GM12878 (cell line): ENCODE measurements at places on chromosomes 7 and 10. TPM values are rescaled to one million over a fixed set of nuclear protein-coding genes. Genes with fewer than 3 reads are reported as not detected.

- H3K36me3 ChIP-seq, result no peaks in the 10 kb centered on the region
- H3K27me3 ChIP-seq, result peaks cover 3% of the 10 kb centered on the region
- H3K27ac ChIP-seq, result no peak overlapping the region
- no peak for DNase-seq
- H3K4me3 ChIP-seq, result no peak overlapping the region
Measured at GRCh38 chr10:78900715-78901430, 167.9 kb upstream of the ZMIZ1 start.

GRCh38 chr10:87038786-87039185 lies 18.7 kb downstream of the FAM25A start:
- no peak for DNase-seq
- H3K4me3 ChIP-seq, result no peak overlapping the region
- H3K27me3 ChIP-seq, result no peaks in the 10 kb centered on the region; the same call in none of the 2 replicates

GRCh38 chr7:158735935-158736334 lies 31.3 kb upstream of the NCAPG2 start:
- DNase-seq, result no peak
- no peak overlapping the region for H3K4me3 ChIP-seq
- H3K27me3 ChIP-seq, result no peaks in the 10 kb centered on the region

DNA sequence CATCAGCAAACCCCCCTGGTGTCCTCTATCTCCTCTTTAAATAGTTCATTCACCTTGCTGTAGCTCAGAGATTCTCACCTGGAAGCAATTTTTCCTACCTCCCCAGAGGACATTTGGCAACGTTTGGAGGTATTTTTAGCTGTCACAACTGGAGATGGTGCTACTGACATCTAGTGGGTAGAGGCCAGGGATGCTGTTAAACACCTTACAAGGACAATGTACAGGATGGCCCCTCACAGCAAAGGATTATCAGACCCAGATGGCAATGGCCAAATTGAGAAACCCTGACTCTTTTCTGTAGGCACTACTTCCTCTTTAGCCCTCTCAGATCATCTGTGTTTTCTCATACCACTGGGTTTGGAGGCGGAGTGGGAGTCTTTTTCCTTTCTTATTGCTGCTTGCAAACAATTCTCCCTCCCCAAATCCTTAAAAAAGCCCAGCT lies 13.2 kb upstream of the TRA2A start:
- no peaks in the 10 kb centered on the region for H3K27me3 ChIP-seq
- H3K4me1 ChIP-seq, result peaks cover 18% of the 10 kb centered on the region
- 0 out of 2 replicates have a peak overlapping the region, but pooled peaks have one; percentile 30 for H3K4me3 ChIP-seq
- no peaks in the 10 kb centered on the region for H3K36me3 ChIP-seq
- peak; percentile 46 for DNase-seq

- no peaks in the 10 kb centered on the region for H3K4me1 ChIP-seq
- DNase-seq, result no peak
- H3K27me3 ChIP-seq, result no peaks in the 10 kb centered on the region; the same call in 1 of the 2 replicates
Measured at GRCh38 chr10:10734356-10735064, 283.2 kb upstream of the CELF2 start.

- H3K4me1 ChIP-seq, result no peaks in the 10 kb centered on the region
- no peak overlapping the region for H3K27ac ChIP-seq
- no peaks in the 10 kb centered on the region for H3K27me3 ChIP-seq
- no peak for DNase-seq
- H3K36me3 ChIP-seq, result no peaks in the 10 kb centered on the region
Measured at GRCh38 chr10:108836362-108836761, 1086.9 kb downstream of the XPNPEP1 start.

GRCh38 chr10:131311661-131312477 lies at the start of gene TCERG1L:
Gene TCERG1L, minus strand, starts transcription at chr10:131311721. Its CDS starts 86 bp downstream, at chr10:131311635.
- H3K27ac ChIP-seq, result no peak within 1 kb of the TSS
- no peaks in the 10 kb centered on the region for H3K4me1 ChIP-seq
- no peak within 1 kb of the TSS for H3K4me3 ChIP-seq
- no peak for DNase-seq
- no peaks in the 10 kb centered on the region for H3K36me3 ChIP-seq
- peaks cover 5% of the 10 kb centered on the region; the same call in 1 of the 2 replicates for H3K27me3 ChIP-seq

DNA sequence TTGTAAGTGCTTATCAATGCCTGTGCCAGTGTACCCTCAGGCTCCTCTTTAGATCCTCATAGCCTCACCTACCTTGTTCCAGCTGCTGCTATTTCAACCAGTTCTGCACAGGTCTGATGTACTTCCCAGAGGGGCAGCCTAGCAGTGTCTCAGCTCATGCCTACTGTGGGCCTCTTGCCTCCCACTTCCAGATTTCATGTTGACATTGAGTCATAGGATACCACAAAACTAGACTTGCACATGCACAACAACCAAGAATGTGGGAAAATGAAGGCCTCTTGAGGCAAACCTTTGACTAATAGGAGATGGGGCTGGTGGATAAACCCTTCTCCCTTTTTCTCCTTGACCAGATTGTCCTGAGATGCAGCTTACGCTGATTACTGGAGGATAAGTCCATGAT lies 31.0 kb downstream of the PON3 start:
- H3K4me1 ChIP-seq, result no peaks in the 10 kb centered on the region
- H3K36me3 ChIP-seq, result no peaks in the 10 kb centered on the region
- H3K27ac ChIP-seq, result no peak overlapping the region
- H3K4me3 ChIP-seq, result no peak overlapping the region
- no peaks in the 10 kb centered on the region for H3K27me3 ChIP-seq

GRCh38 chr10:123266971-123267370 lies 112.8 kb downstream of the BUB3 start:
- H3K27me3 ChIP-seq, result no peaks in the 10 kb centered on the region
- H3K27ac ChIP-seq, result no peak overlapping the region
- H3K36me3 ChIP-seq, result no peaks in the 10 kb centered on the region
- H3K4me3 ChIP-seq, result no peak overlapping the region
- H3K4me1 ChIP-seq, result no peaks in the 10 kb centered on the region

DNA sequence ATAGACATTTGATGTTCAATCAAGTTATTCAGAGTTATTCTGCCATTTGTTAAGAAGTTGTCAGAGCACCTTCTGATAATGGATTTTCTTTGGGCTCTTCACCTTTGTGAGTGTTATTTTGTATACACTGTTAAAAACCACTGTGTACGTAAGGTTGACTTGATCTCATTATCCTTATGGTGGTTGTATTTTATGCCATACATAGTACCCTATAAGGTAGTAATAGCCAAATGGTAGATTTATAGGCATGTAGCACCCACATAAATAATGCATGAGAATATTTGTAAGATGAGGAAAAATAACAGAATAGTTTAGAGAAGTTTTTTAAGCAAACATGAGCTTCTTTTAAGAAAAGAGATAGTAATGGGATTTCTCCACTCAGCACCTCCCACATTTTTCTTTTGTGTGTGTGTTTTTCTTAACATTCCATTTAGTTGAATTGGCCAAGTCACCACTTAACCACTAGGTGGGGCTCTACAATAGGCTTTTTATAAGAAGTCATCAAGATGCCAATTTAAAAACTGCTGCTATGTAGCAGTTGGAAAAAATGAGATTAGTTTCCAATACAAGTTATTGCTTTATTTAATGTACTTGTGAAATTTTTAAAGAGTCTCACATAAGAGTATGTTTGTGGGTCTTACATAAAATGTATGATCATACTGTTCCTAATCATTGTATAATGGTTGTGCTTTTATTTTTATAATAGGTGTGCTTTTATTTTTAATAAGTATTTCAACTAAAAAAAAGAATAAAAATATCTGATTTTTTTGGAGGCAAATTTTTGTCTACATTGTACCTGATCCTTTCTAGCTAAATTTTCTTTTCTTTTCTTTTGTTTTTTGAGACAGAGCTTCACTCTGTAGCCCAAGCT lies 41.1 kb upstream of the STMP1 start:
- no peaks in the 10 kb centered on the region for H3K4me1 ChIP-seq
- H3K27ac ChIP-seq, result no peak overlapping the region
- peaks cover 3% of the 10 kb centered on the region for H3K36me3 ChIP-seq

DNA sequence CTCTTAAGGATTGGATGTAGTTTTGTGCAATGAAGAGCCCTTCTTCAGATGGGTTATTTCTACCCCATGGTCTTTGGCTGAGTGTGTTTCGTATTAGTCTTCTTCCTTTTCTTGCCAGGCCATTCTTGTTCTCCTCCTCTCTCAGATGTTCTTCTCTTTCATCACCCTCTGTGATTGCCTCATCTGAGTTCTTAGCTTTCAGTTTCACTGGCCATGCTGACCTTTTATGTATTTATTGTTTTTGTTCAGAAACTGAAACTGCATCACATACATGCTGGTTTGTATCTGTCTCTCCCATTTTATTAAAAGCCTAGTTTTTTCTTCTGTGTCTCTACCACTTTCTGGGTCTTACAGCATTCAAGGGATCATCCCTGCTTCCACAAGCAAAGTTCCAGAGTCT lies 21.7 kb upstream of the PCGF5 start:
- H3K27me3 ChIP-seq, result no peaks in the 10 kb centered on the region
- peak overlapping the region; percentile 53 for H3K4me3 ChIP-seq
- H3K4me1 ChIP-seq, result peaks cover 47% of the 10 kb centered on the region
- peak; percentile 68 for DNase-seq
- H3K36me3 ChIP-seq, result no peaks in the 10 kb centered on the region

- no peaks in the 10 kb centered on the region; the same call in 1 of the 2 replicates for H3K27me3 ChIP-seq
- no peaks in the 10 kb centered on the region for H3K4me1 ChIP-seq
- DNase-seq, result no peak
- H3K27ac ChIP-seq, result no peak overlapping the region
- H3K36me3 ChIP-seq, result no peaks in the 10 kb centered on the region
Measured at GRCh38 chr10:34959321-34959720, 130.8 kb downstream of the CUL2 start.

DNA sequence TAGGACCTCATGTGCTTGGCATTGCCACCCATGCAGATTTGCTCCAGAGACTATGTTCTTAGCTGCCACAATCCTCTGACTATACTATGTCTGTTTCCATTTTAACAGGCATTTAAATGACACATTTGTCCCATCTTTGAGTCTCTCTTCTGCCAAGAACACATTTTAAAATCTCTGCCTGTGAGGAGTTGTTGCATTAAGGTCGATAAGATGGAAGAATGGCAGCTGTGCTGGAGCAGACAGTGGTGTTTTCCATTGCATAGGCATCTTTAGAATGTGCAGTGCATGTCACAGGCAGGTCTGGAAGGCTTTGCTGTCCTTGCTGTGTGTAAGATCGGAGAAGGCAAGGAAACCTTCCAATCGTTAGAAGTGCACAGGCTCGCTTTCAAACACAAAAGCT lies 70.9 kb upstream of the CELF2 start:
- H3K4me1 ChIP-seq, result no peaks in the 10 kb centered on the region
- H3K36me3 ChIP-seq, result no peaks in the 10 kb centered on the region
- H3K27me3 ChIP-seq, result no peaks in the 10 kb centered on the region

DNA sequence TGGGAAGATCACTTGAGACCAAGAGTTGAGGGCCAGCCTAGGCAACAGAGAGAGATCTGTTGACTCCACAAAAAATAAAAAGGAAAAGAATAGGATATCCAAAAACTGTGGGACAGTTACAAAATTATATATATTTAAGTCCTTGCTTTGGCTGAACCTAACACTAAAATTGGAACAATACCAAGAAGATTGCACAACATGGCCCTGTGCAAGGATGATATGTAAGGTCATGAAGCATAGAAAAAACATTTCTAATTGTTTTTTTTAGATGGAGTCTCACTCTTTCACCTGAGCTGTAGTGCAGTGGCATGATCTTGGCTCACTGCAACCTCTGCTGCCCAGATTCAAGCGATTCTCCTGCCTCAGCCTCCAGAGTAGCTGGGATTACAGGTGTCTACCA lies 139.0 kb downstream of the TPST1 start:
- no peak overlapping the region for H3K4me3 ChIP-seq
- no peak for DNase-seq
- no peaks in the 10 kb centered on the region for H3K36me3 ChIP-seq
- no peaks in the 10 kb centered on the region for H3K27me3 ChIP-seq

The AOC1 gene
- not detected in 2 replicates for total RNA-seq

The PHYHIPL gene
- total RNA-seq, result 0.11 and 0.26 TPM in 2 replicates

The FZD8 gene
- total RNA-seq, result 0.37 and 0.72 TPM in 2 replicates

The OPN1SW gene
- not detected in 2 replicates for total RNA-seq

The IRF5 gene
- 74.6 and 74.9 TPM in 2 replicates for total RNA-seq

The CTTNBP2 gene
- total RNA-seq, result not detected in 2 replicates

The OPN4 gene
- total RNA-seq, result not detected in 2 replicates

The RBP4 gene
- total RNA-seq, result 1.2 and 2.0 TPM in 2 replicates

The WNT16 gene
- 0.16 TPM in 1 of 2 replicates, not detected in the other for total RNA-seq

The ITGA8 gene
- 0.03 TPM in 1 of 2 replicates, not detected in the other for total RNA-seq
